ENCODE measurements at places on chromosomes 12 and 14. TPM values are rescaled to one million over a fixed set of nuclear protein-coding genes. Genes with fewer than 3 reads are reported as not detected.

DNA sequence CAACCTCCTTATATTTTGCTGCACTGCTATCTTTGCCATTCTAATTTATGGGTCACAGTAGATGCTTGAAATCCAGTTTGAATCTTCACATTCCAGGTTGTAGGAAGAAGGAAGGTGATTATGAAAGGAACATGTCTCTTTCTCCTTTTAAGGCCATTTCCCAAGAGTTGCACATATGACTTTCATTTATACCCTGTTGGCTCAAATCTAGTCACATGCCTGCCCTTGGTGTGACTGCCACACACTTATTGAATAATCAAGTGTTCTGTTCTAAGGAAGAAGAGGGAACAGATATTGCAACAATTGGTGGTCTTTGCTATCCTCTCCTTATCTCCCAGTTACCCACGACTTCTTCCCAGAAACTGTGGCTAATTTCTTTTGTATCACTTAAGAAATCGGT is 404.3 kb downstream of the TMEM117 start:
- no peak for ATAC-seq

The TTC7B gene
- 170 TPM for total RNA-seq

GRCh38 chr12:130555628-130556485 is 160.2 kb downstream of the RIMBP2 start:
- no peak for ATAC-seq

The JDP2 gene
- 55.6 TPM for total RNA-seq

GRCh38 chr12:62928632-62929031 is 6.3 kb downstream of the PPM1H start:
- ATAC-seq: no peak

The MUCL1 gene
- not detected for total RNA-seq
